ENCODE measurements at places on chromosomes 1 and 21.

GRCh38 chr1:203158423-203158822, 17.2 kb downstream of the MYBPH start:
- no peak for DNase-seq

GRCh38 chr1:167755654-167756053, 33.9 kb downstream of the MPZL1 start:
- DNase-seq: no peak

GRCh38 chr1:5811419-5811818, 180.8 kb downstream of the NPHP4 start:
- no peak for DNase-seq

DNA sequence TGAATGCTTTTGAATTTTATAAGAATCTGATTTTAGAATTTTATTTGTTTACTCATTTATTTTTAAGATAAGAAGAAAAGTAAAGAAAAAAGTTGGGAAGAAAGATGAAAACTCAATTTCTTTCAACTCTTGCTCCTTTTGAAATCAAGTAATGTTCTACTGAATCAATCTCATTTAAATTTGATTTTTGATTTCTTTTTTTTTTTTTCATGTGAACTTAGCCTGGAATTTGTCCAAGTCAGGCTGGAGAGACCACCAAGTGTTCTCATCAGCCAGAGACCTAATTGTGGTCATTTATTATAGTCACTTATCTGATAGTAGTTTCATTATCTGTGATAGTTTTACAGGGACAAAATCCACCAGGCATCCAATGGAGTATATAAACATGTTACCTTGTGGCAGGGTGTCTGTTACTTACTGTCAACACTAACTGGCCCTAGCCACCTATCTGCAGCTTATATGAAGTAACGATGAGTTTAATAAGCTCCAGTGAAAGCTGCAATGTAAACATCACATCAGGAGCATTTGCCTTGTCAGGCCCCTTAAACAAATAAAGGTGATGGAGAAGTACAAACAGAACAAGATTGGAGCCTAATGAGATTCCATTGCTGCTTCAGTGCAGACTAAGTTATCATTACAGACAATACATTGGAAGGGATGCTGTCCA, 39.2 kb downstream of the HLX start:
- no peak for DNase-seq

GRCh38 chr1:200274116-200274515, 135.7 kb downstream of the ZNF281 start:
- DNase-seq: no peak
